ENCODE measurements at places on chromosomes 4 and X.

GRCh38 chrX:107715331-107716117 lies 60.1 kb downstream of the TSC22D3 start:
- no peak for DNase-seq

DNA sequence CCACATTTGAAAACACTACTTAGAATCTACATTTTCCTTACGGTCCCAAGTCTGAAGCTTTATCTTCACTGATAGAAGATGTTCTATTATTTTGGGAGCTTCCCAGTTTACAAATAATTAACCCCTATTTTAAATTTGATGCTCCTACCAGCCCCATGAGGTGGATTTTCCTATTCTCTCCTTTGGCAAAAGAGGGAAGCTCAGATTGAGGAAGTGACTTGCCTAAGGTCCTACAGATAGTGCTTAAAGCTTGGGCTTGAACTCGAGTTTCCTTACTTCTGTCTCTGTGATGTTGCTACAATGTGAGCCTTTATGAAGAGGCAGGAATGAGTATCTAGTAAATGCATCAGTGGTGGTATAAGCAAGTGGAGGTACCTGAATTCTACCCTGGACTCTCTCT lies 27.5 kb downstream of the HEPH start:
- no peak for DNase-seq

DNA sequence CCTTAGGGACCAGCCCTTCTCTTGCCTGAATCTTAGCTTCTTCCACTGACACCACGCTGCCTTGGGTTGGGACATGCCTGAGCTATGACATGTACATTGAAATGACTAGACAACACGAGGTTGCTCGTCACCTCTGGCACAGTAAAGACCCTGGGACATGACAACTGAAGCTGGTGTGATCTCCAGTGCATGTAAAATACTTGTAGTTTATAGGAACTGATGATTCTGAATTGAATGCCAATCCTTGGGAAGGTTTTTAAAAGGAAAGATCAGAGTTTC lies 100.7 kb upstream of the PGRMC2 start:
- DNase-seq = no peak

DNA sequence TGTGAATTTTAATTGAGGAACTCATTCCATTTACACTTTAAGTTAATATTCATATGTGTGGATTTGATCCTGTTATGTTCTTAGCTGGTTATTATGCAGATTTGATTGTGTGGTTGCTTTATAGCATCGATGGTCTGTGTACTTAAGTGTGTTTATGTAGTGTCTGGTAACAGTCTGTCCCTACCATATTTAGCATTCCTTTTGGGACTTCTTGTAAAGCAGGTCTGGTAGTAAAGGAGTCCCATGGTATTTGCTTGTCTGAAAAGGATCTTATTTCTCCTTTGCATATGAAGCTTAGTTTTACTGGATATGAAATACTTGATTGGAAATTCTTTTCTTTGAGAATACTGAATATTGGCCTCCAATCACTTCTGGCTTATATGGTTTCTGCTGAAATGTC lies 76.6 kb downstream of the KLF8 start:
- no peak for DNase-seq

DNA sequence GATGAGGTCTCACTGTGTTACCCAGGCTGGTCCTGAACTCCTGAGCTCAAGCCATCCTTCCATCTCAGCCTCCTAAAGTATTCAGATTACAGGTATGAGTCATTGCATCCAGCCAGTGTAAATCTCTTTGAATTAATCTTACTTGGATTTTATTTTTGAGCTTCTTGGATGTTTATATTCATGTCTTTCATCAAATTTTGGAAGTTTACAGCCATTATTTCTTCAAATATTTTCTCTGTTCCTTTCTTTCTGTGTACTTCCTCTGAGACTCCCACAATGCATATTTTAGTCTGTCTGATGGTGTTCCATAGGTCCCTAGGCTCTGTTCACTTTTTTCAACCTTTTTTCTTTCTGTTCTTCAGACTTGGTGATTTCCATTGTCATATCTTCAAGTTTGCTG lies 34.9 kb downstream of the ZCCHC13 start:
- no peak for DNase-seq
